NCI-H510A (cell line): ENCODE measurements at places on chromosomes 2 and 18.

DNA sequence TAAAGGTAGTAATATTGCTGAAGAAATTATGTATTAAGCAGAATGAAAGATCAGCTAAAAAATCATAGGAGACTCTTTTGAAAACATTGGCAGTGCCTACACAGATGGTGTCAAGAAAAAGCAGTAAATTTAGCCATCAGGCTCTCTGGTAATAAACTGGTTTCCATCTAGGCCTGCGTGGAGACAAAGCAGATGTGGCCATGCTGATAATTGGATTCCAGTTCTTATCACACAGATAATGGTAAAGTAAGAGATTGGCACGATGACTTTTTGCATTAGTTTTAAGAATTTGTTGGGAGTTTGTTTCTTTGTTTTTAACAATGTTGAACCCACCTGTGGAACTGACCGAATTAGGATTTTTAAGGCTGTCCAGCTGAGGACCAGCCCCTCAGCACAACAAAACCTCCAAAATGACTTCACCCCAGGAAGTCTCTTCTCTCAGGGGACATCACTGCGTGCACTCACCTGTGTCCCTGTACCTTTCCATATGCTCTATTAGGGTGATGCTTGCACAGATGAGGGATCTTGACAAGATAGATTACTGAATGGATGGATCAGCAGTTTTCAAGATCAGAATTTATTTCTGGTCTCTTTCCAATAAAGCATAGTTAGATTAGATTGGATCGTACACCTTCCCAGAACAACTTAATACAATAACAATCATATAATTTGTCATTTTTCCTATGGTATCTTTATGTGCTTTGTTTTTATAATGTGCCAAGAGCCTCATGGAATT, 69.1 kb upstream of the DNAJC10 start:
- no peak for DNase-seq

- DNase-seq, result no peak
These were observed 15.9 kb downstream of the SCG2 start for GRCh38 chr2:223586261-223586660.

DNA sequence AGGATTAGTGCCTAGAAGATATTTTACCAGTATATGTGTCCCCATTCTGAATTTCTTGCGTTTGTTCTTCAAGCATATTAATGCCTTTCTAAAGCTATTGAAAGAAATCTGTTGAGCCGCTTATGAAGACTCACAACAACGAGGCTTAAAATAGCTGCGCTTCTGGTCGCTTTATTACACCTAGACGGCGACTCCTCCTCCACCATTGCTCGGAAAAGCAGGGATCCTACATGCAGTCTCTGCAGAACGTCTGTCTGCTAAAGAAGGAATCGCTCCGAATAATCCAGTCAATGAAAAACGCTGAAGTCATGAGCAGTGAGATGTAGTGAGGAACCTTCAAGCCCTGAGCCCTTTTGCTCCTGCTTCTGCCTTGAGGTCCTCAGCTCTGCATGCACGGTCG, 94.8 kb upstream of the ZNF516 start:
- DNase-seq, result no peak

- DNase-seq, result no peak
These were observed 861.8 kb downstream of the BCL11A start for GRCh38 chr2:59691518-59692190.

- DNase-seq, result no peak
These were observed 62.7 kb downstream of the TRAPPC12 start for GRCh38 chr2:3442185-3442584.

GRCh38 chr2:1759611-1759930, 15.3 kb upstream of the PXDN start:
- no peak for DNase-seq

DNA sequence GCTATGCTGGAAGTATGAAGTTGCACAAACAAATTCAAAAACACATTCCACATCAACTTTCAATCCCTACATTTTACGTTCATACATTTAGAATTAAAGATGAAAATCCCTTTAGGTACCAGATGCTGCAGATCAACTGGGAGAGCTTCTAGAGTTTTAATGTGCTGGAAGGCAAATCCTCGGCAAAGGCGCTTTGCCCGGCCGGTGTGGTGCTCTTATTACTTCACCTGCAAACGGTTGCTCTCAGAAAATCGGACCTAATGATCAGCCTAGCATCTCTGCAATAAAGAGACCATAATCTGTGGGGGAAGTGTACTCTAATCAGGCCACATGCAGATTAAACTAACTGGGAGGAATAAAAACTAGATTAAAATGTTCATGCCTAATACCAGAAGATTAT, 513.8 kb downstream of the ZEB2 start:
- DNase-seq, result no peak

DNA sequence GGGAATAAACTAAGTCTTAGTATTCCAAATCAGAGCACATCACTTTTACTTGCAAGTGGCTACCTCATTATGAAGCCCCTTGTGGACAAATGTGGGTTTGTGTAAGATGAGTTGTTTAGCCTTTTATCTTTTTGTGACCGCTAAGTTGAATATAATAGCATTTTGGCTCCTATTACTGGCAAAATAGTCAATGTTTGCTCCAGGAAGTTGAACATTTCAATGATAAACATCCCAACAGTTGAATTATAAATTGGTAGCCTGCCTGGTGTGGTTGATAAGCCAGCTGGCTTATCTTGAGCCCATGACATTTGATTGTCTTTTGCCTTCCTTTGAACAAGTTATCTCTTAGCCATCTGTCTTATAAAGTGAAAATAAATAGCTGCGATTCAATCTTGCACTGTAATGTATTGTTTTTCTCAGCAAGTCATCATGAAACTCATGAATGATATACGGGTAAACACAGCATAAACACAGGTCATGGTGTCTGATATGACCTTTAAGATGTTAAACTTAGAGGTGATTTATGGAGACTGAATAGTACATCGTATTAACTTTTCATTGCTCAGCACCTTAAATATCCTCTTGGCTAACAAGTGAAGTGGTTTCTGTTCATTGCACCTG, 338.4 kb downstream of the SOCS6 start:
- DNase-seq, result no peak

GRCh38 chr2:134021830-134022524, 231.9 kb upstream of the MGAT5 start:
- no peak for DNase-seq

GRCh38 chr2:30514134-30514847, 67.2 kb downstream of the LCLAT1 start:
- DNase-seq, result no peak

- no peak for DNase-seq
These were observed 27.2 kb upstream of the FBLN7 start for GRCh38 chr2:112110966-112111365.

GRCh38 chr2:96863575-96864342, 5.9 kb upstream of the ANKRD39 start:
- no peak for DNase-seq

DNA sequence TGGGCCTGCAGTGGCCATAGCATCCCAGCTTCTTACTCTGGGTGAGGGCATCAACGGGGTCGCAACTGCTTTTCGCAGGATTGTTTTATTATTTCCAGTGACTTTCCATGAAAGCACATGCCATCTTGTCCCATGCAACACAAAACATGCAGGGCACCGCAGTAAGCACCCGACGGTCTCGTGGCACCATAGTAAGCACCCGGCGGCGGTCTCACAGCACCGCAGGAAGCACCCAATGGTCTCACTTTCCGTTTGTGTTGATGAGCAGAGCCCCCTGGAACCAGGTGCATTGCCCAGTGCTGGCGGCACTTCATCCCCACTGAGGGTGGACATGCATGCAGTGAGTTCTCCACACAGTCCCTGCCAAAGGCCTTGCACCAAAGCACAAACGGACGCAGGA, 271.9 kb downstream of the MYT1L start:
- no peak for DNase-seq

DNA sequence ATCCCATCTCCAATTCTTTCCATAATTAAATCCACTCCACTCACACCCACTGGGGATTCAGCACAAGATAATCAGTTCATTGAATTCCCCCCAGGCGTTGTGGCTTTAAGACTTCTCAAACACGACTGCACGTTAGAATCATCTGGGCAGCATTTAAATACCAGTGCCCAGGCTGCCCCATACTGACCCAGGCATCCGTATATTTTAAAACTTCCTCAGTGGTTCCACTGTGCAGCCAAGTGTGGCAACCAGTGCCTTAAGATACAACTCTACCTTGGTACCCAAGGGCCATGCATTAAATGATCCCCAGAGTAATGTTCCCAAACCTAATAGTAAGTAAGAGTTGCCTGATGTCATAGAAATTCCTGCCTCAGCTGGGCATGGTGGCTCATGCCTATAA, 54.3 kb upstream of the BZW1 start:
- DNase-seq, result no peak

- DNase-seq, result no peak
These were observed 17.3 kb downstream of the ZBTB7C start for GRCh38 chr18:48391868-48392267.

- DNase-seq, result no peak
These were observed 9.6 kb downstream of the SERPINB2 start for GRCh38 chr18:63897072-63897471.

DNA sequence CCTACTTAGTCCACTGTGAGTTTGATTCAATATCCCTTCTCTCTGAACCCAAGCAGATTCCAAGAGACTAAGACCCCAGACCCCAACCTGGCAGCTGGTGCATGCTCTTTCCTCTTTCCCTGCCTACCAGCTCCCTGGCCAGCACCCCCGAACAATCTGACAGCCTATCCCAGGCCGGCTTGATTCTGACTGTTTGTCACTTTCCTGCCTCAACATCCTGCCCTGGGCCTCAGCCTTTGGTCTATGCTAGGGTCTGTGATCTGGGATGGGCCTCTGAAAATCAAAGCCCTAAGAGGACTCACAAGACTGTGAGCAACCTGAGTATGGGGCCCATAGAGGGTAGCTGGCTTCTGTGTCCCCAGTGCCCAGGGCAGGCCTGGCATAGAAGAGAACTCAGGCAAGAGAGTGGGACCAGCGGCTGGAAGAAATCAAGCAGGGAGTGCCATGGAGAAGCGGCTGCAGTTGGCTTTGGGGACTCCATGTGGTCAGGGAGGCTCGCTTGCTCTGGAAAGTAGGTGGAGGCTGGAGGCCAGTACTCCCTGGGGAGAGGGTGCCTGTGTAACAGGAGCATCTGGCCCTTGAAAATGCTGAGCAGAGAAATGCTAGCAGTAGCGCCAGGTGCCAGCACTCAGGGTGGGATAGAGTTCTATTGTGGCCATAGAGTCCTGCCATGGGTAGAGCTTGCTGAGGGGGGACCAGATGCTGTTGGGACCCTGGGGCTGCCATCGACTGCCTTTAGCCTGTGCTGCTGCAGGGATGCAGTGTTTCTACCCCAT, 343.9 kb downstream of the DYSF start:
- no peak for DNase-seq

DNA sequence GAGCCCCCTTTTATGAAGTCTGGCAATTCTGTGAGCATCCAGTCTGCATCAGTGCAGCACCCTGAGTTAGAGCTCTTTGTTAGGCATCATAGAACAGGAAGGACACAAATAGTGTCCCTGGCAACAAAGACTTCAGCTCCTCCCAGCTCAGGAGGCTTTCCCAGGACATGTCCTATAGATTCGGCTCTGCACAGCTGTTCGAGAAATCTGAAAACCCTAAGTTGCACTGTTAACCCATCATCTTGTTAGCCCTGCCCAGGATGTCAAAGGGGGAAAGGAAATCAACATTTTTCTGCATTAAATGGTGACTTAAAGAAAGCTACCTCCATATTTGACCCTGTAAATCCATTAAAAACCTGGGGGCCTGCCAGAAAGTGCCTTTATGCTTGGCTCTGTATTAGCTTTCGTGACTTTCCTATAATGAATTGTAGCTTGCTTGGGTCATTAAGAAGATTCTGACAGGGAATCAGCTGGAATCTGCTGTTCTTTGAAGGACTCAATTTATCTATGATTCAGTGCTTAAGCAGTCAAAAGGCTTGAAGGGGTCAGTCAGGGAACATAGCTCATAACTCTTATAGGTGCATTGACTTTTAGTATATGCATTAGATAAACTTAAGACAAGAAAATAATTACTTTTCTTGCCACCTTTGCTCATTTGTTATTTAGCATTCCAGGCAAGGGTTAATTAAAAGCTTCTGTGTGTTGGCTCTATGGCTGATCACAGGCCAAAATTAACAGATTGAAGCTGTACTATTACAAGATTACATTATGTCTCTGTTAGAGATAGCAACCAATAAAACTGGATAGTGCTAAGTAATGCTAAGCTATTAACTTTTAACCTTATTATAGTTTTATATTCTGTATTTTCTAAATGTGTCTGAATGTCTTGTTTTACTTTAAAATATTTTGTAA, 20.6 kb downstream of the ERMN start:
- no peak for DNase-seq

GRCh38 chr18:77062518-77063003, 70.0 kb downstream of the MBP start:
- DNase-seq, result no peak

GRCh38 chr2:181585732-181586131, 71.2 kb downstream of the CERKL start:
- no peak for DNase-seq

DNA sequence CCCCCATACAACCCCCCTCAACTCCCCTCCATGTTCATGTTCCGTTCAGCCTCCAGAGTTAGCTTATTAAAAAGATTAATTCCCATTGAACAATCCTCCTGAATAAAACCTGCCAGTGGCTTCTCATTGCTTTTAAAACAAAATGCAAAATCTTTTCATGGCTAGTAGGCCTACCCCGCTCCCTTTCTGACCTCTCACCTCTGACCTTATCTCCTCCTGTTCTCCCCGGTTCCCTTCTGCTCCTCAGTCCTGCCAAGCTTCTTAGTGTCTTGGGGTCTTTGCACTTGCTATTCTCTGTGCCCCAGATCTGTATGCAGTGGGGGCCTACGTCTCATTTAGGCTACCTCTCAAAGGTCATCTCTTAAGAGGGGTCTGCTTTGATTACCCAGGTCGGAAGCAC, 64.3 kb downstream of the RHOB start:
- no peak for DNase-seq

DNA sequence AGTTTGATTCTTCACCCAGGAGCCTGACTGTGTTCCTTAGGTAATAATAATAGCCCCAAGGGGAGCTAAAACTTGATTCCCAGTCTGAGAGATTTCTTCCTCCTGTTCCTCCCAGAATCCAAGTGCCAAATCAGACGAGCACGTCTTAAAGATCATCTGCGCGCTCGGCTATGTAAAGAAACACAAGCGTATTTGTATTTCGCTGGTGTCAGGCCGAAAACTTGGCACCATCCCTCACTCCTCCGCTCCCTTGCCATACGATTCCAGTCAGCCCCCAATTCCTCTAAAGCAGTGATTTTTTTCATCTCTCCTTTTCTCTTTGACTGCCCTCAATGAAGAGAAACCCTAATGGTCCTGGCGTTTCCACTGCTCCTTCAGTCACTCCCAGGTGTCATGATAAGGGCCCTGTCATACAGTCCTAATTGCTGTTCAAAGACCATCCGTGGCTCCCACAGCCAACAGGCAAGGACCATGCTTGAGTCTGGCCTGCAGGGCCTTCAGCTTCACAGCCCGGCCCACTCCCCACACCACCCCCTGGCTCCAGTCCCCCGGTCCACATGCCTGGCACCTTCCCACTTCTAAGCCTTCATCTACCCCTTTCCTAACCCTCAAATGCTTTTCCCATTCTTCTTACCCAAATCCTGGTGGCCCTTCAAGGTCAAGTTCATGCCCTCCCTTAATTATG, 130.8 kb upstream of the ID2 start:
- no peak for DNase-seq
